ENCODE measurements at places on chromosomes 5 and 9.

GRCh38 chr9:87198716-87199115, 251.4 kb upstream of the GAS1 start:
- no peak for DNase-seq

GRCh38 chr9:116716438-116716837, 29.3 kb downstream of the TRIM32 start:
- no peak for DNase-seq

DNA sequence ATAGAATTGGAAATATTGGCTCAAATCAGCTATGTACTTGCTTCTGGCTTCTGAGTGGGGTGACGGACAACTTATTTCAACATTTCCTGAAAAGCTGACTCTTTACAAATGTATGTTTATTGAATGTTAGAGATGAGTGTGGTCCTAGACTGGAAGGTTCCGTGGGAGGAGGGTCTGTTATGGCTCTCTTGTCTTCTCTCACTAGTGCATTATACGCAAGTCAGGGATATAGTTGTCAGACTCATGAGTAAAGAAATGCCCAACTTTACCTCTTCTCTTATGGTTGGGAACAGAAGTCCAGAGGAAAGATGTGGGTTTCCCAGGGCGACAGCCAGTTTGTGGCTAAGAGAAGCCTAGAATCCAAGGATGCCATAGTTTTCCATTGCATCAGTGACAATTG, 839.3 kb upstream of the WWC1 start:
- no peak for DNase-seq

DNA sequence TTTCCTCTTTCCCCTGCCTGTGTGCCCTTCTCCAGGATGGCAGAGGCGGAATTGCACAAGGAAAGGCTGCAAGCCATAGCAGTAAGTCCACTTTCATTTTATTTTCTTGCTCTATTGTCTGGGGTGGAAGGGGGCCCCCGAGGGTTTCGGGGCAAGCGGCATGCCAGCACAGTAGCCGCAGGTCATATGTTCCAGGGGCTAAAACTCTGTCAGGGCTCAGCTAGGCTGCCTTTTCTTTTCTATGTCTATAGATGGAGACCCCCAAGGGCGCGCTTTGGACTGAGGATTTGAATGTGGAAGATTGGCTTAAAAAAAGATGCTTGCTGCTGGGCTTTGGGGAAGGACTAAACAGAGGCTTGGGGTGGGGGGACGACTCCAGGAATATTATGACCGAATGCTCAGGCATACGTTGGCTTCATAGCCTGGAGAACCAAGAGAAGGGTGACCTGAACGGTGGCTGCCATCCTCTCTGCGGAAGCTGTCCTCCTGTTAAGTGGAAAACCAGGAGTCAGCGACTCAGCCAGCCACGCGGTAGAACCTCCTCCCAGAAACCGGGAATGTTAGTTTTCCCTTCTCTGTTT, 545 bp downstream of the PALM2AKAP2 start:
- no peak for DNase-seq

DNA sequence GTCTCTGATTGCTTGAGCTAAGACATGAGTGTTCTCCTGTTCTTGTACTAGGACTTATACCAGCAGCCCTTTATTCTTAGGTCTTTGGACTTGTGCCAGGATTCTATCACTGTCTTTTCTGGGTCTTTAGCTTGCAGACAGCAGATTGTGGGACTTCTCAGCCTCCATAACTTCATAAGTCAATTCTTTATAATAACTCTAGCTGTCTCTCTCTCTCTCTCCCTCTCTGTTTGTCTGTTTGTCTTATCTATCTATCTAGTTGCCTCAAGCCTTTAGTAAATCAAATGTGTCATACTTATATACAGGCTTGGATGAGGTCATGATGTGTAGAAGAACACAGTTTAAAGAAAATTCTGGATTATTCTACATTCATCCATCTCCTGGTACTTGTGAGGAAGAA, 11.5 kb upstream of the ANKRD55 start:
- DNase-seq: no peak

- no peak for DNase-seq
Measured at GRCh38 chr5:27308153-27308552, 269.8 kb upstream of the CDH9 start.

DNA sequence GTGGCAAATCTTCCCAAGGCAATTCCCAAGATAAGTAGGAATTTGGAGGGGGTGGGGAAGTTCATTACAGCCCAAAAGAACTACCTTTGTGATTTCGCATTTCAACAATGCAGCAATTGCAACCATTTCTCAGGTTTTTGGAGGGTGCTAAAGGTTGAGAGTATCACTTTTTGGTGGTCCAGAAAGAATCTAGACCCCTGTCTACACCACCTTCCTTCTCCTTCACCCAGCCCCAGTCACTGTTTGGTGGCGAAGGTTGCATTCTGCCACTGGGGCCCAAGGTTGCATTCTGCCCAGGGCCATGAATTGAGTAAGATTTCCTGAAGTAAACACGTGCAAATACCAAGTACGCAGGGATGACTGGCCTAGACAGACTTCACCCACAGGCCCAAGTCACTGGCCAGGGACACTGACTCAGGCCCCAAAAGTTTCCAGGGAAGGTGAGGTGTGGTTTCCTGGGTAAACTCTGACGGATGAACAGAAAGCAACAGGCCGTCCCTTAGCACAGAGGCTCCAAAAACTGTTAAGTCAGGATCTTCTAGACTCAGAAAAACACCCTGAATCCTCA, 5.7 kb downstream of the PDE6A start:
- no peak for DNase-seq

GRCh38 chr5:119287547-119288111, 68.2 kb upstream of the TNFAIP8 start:
- DNase-seq: peak; percentile 12

DNA sequence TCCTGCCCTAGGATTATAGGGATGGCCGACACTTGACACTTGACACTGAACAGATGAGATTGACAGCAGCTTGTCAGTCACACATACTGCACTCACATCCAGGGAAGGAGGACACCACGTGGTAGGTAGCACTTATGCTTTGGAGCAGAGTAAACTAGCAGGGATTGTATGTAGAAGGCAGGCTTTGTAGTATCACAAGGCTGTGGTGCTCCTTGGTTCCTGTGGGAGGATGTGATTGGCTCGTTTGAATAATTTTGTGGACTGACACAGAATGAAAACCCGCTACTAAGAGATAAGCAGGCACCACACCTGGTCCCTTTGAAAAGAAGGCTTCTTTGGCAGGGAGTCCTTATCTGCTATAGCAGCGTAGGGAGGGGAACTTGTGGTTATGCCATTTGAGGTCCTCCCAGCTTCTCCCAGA, 63.6 kb upstream of the IL12B start:
- DNase-seq: no peak

- no peak for DNase-seq
Measured at GRCh38 chr5:119458911-119459632, 6.8 kb downstream of the HSD17B4 start.
